NCI-H187 treated with DMSO at 0.1 percent for 48 hours (cell line): ENCODE measurements at places on chromosomes 5 and 9.

DNA sequence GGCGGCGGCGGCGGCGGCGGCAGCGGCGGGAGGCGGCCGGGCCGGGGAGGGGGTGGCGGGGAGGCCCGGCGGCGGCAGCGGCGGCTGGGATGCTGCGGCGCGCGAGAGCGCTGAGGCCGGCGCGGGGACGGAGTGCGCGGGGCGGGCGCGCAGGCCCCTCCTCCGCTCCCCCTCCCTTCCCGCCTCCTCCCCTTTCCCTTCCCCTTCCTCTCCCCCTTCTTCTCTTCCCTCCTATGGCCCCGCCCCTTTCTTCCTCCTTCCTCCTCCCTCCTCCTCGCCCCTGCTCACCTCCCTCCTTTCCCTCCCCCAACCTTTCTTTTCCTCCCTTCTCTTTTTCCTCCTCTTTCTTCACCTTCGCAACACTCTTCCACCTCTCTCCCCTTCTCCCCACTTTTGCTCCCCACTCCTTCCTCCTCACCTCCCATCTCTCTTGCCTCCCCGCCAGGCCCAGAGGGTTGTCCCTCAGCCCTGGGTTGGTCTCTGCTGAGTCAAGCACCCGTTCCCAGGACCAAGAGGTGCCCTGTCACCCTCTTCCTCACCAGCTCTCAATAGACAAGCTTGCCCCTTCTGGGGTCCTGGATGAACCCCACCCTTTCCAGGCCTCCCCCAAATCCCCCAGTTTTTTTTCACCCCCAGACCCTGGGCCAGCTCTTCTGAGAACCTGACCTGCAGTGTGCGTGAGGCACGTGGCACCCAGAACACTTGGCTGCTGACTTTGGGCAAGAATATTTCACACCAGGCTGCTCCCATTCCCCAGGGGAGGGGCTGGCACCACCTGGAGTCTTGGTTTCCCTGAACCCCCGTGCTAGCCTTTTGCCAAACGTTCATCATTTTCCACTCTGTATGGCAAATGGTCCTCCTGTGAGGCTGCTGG, at the start of gene SEMA4D:
Gene SEMA4D (minus strand): TSS at position 136 of the 874 bp plus-strand sequence. CDS start 92,657 bp downstream, outside the sequence.
- DNase-seq = no peak

GRCh38 chr9:123851851-123852250, 78.1 kb downstream of the DENND1A start:
- no peak for DNase-seq

GRCh38 chr5:149298163-149298562, 26.5 kb downstream of the AFAP1L1 start:
- DNase-seq = no peak

DNA sequence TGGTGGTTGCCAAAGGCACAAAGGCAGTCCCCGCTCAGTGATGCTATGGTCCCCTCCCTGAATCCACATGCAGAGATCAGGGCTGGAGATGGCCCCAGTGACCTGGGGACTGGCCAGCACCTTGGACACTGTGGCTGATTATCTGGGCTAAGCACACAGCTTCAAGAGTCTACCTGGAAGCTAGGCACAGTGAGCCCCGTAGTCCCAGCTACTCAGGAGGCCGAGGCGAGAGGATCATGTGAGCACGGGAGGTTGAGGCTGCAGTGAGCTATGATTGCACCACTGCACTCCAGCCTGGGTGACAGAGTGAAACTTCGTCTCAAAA, 8.3 kb upstream of the SCGB3A1 start:
- DNase-seq = no peak

DNA sequence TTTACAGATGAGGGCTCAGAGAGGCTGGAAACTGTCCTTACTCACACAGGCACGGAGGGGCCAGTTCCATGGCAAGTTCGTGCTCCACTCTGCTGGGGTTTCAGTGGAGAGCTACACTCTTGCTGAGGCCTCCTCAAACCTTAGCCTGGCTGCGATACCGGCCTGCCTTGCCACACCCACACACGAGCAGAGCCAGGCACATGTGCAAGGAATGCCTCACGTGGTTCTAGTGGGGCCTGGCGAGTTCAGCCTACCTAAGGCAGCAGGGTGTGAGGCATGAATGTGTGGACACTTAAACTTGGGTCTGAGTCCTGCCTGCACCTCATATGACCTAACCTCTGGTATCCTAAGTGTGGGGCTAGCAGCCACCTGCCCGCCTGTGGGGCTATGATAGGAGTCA, 21.5 kb upstream of the PRDM12 start:
- DNase-seq = no peak

GRCh38 chr9:121954477-121955140, 138.5 kb downstream of the TTLL11 start:
- no peak for DNase-seq

- DNase-seq = no peak
Measured at GRCh38 chr5:13303445-13303844, 641.0 kb downstream of the DNAH5 start.

- DNase-seq = no peak
Measured at GRCh38 chr9:115674091-115674490, 479.5 kb upstream of the PAPPA start.

- peak; percentile 65 for DNase-seq
Measured at GRCh38 chr5:174045470-174046025, at the start of gene NSG2. NSG2 (plus strand) TSS chr5:174045706; CDS start chr5:174046756, 1,050 bp downstream.

DNA sequence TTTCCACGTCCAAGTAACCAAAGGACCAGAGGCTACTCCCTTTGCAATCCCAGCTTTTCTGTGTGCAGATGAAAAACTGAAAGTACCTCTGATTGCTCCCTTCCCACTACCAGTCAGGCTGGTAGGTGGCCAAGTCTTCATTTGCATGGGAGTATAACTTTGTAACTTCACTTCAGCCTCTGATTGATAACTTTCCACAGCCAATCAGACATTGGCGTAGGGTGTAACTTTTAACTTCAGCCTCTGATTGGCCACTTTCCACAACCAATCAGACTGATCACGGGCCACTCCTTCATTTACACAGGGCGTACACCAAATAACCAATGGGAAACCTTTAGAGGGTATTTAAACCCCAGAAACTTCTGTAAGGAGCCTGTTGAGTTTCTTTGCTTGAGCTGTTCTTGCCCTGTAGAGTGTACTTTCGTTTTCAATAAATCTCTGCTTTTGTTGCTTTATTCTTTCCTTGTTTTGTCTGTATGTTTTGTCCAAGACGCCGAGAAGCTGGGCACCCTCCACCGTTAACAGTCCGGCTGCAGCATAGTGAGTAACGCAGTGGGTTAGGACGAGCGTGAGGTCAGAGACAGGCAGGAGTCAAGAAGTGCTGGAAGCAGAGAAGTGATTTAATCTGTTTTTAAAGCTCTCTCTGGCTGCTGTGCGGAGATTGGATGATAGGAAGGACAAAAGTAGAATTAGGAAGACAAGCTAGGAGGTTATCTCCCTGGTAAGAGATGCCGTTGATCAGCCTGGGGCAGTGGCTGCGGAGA, 3.5 kb upstream of the EXOSC2 start:
- no peak for DNase-seq

GRCh38 chr5:134436523-134437339, 25.1 kb upstream of the CDKN2AIPNL start:
- peak; percentile 54 for DNase-seq

DNA sequence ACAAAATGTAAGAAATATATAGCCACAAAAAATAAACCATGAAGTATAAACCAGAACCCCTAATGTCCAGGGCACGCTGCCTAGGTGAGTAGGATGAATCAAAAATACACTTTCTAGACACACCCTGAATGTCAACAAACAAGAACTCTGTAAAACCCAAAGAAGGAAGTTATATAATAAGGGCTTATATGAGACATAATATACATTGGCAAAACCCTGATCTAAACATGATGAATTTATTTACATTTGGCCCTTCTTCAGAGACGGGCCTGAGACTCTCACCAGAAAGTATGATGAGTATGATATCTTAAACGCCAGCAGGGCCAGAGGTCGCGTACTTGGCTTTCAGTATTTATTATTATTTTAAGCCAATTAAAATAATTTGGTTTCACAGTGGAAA, 125.1 kb upstream of the FST start:
- DNase-seq = no peak

GRCh38 chr5:73390972-73391371, 57.6 kb downstream of the FOXD1 start:
- no peak for DNase-seq

- DNase-seq = no peak
Measured at GRCh38 chr5:42772265-42772993, 15.8 kb downstream of the CCDC152 start.

DNA sequence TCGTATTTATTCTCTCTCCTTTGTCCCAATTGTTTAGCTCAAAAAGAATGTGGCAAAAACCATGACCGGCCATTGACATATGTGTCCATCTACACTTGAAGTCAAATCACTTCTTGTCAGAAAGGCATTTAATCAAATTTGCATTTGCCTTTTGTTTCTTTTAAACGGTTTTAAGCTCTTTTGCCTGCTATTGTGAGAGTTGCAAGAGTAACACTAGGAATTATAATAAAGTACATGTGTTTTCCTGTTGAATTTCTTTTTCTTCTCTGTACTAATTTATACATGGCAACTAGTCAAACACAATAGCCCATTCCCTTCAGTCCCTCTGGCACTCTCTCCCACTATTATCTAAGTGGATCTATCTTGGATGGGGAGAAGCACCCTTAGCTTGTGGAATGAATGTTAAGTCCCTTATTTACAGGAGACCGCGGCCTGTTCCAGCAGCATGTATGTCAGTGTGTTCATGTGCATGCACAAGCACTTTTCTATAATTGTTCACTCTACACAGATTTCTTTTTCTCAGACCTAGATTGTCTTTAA, 3.2 kb downstream of the ADAMTSL1 start:
- no peak for DNase-seq

- no peak for DNase-seq
Measured at GRCh38 chr5:146703499-146703898, 175.1 kb downstream of the PPP2R2B start.

DNA sequence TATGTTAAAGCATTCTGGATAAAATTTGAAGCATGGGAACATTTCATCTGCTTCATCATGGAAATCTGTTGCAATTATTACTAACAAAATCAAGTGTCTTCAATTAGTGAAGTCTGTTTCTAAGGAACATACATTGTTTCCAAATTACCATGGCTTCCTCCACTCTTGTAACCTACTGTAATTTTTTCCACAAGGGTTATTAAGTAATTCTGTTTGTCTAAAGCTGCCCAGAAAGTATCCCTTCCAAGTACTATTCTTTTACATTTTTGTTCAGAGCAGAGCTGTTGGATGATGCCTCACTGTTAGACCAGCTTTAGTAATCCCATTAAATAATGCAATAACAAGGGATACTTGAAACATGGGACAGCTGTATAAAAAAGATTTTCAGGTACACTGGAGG, 483.5 kb upstream of the CD180 start:
- DNase-seq = no peak

DNA sequence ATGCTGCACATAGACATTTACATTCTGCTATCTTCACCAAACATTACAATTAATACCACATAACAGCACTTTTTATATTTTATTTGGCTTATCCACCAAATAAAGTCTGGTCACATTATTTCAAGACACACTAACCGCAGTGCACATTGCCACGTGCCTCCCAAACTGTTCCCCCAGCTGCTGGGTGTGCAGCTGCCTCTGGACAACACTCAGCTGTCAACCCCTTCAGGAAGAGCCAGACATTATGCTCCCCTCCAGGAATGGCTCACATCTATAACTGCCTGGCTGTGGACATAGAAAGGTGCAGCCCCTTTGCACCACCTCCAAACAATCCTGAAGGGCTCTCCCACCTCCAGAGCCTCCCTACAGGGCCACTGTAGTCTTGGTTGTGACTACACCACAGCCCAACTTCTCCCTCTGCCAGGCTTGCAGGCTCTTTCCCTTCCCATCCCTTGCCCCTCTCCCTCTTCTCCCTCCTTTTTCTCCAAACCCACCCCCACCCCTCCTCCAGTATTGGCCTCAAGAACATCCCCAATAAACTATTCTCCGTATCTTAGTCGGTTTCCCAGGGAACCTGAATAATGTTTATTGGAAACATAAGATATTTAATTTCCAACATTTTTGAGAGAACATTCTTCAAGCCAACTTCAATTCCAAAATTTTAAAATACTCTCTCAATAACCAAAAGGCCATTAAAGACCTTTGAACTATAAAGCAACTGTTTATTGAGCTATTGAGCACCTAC, 372.3 kb downstream of the CTNND2 start:
- DNase-seq = no peak

DNA sequence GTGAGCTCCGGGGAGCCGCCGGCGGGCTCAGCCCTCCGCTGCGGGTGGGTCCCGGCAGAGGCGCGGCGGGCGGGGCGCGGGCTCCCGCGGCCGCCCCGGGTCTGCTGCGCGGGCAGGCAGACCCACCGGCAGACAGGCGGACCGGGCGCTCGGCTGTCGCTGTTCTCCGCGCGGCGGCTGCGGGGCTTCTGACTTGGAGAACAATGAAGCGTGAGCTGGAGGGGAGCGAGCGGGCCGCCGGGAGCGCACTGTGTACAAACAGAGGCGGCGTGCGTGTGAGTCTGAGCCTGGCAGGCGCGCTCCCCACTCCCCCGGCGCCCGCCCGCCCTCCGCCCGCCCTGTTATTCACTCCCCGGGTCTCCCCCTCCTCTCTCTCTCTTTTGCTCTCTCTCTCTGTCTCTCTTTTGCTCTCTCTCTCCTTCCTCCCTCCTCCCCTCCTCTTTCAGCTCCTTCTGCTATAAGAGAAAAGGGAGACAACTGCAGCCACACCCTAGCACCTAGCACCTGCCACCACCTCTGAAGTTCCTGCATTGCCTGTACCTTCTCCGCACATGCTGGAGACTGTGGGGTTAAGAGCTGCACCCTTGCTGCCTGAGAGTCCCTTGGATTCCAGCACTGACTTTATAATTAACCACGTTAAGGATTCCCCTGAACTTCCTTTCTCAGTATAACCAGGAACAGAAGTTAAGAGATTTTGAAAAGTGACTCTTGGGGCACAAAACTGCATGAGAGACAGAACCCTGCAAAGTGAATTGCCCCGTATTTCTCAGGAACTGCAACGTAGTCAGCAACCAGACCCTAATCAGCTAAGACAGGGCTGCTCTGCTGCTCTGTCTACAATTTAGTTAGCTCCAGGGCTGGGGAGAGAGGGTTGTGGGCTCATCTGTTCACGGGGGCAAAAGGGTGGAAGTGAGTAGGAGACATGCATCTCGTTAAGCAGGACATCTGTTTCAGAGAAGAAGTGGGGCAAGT, at the start of gene EDIL3:
Gene EDIL3 (minus strand): TSS at position 277 of the 972 bp plus-strand sequence. CDS start 506 bp downstream, outside the sequence.
- no peak for DNase-seq

- peak; percentile 29 for DNase-seq
Measured at GRCh38 chr9:100670719-100671118, 92.8 kb downstream of the CAVIN4 start.

- DNase-seq = no peak
Measured at GRCh38 chr9:120397453-120397852, 182.5 kb downstream of the CDK5RAP2 start.

GRCh38 chr5:83740741-83741140, 20.1 kb upstream of the HAPLN1 start:
- no peak for DNase-seq

- DNase-seq = no peak
Measured at GRCh38 chr9:34651321-34651720, 664 bp upstream of the IL11RA start.

GRCh38 chr5:162711244-162711643, 643.7 kb downstream of the GABRG2 start:
- no peak for DNase-seq
